Thoracic aorta (tissue), 2 donors: ENCODE measurements at places on chromosomes 4 and X. TPM values are rescaled to one million over a fixed set of nuclear protein-coding genes. Genes with fewer than 3 reads are reported as not detected.

DNA sequence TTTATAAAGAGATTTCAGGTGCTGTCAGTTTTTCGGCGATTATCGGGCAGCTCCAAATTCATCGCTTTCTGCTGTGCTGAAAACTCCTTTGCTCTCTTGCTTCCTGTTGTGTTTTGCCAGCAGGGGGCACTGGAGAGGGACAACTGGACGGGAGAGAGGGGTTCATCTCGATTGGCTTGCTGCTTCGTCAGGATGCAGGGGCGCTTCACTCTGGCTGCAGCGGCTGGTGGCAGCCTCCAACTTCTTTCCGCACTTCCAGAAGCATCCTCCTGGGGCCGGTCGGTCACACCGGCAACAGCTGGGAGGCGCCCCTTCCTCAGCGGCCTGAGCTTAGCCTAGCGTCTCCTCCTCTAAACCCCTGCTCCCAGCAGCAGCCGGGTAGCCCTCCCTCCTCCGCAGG lies 29.5 kb downstream of the MSL3 start:
- DNase-seq = no peak

ERAS gene
- total RNA-seq = not detected

FAM184B gene
- not detected for total RNA-seq

DNA sequence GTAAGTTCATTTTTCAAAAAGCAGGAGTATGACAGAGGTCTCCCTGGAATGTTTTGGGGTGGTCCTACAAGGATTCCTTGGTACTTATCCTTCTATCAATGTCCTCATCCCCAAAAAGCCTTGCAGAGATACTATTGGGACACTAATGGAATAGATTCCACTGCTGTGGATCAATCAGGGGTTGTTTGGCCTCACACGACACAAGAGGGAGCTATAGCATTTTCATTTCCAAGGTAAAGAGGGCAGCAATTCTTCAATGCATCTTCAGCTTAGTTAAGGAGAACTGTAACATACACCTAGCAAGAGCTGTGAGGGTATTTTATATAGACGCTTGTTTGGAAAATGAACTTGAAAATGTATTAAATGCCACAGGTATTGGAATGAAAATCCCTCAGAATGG lies 50.9 kb downstream of the USP26 start:
- DNase-seq = no peak

NKX6-1 gene
- total RNA-seq = not detected

GRCh38 chr4:101205916-101206315 lies 141.4 kb downstream of the PPP3CA start:
- DNase-seq = no peak

GRIA3 gene
- total RNA-seq = 6.0 TPM

- no peak for DNase-seq
Observed at GRCh38 chr4:100644150-100644549, 126.3 kb upstream of the EMCN start.

- no peak for DNase-seq
Observed at GRCh38 chr4:5712517-5712916, 1.5 kb downstream of the EVC start.

- DNase-seq = no peak
Observed at GRCh38 chr4:29972121-29972520, 748.0 kb upstream of the PCDH7 start.

DNA sequence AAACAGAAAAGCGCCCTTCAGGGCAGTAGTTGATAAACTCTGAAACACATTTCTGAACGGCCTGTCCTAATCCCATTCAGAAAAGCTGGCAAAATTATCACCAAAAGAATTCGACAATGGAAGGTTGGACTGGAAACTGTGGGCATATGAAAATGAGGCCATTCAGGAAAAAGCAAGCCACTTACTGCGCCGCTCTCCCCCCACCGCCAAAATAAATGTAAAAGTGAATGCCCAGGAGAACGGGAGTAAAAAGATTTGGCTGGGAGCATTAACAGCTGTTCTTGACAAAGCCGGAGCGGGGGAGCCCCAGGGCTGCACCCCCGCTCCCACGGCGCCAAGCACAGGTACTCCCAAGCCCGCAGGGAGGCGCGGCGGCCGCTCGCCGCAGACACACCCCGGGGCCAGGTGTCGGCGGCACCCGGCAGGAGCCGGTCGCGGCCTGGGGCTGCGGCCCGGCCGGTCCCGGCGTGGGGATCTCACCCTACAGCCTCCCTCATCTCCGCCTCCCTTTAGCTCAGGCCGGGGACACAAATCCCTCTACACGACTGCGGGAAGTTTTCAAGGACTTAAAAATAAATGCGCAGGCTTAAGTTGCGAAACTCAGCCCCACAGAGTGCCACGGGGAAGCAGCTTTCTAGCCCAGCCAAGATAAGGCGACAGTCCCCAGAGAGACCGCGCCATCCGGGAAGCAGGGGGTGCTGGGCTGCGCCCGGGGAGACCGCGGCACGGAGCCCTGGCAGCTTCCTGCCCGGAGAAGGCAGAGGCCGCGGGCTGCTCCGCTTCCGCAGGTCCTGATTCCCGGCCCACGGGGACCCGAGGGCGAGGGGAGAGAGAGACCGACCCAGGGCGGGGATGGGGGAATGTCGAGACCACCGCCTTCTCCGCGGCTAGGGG lies 593 bp downstream of the SH3RF1 start:
- DNase-seq = no peak
